ENCODE measurements at places on chromosomes 5 and 9.

- H3K4me3 ChIP-seq, result no peak overlapping the region
- peak overlapping the region; percentile 43 for H3K27ac ChIP-seq
- peaks cover 7% of the 10 kb centered on the region for H3K4me1 ChIP-seq
Measured at GRCh38 chr9:16540743-16541613, 329.5 kb downstream of the BNC2 start.

GRCh38 chr9:131046581-131047202 is 37.7 kb downstream of the LAMC3 start:
- no peaks in the 10 kb centered on the region for H3K27me3 ChIP-seq
- H3K4me1 ChIP-seq, result no peaks in the 10 kb centered on the region
- H3K4me3 ChIP-seq, result no peak overlapping the region
- peak; percentile 45 for DNase-seq
- no peaks in the 10 kb centered on the region for H3K36me3 ChIP-seq
- no peak overlapping the region for H3K27ac ChIP-seq

DNA sequence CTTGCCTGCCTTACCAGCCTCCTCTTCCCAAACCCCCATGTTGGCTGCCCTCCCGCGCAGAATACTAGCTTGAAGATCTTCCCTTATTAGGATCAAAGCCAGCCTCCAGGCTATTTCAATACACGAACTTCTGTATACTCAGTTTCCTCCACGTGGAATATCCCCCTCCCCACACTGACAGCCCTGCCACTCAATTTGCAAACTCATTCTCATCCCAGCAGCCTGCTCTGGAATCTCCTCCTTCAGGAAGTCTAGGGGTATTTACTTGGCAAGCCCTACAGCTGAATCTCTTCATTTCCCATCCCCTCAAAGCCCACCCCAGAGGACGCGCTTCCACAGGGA is 157.0 kb upstream of the SMIM23 start:
- H3K36me3 ChIP-seq, result no peaks in the 10 kb centered on the region
- H3K27ac ChIP-seq, result no peak overlapping the region
- peaks cover 3% of the 10 kb centered on the region for H3K4me1 ChIP-seq
- H3K27me3 ChIP-seq, result no peaks in the 10 kb centered on the region
- no peak for DNase-seq
- H3K4me3 ChIP-seq, result no peak overlapping the region

DNA sequence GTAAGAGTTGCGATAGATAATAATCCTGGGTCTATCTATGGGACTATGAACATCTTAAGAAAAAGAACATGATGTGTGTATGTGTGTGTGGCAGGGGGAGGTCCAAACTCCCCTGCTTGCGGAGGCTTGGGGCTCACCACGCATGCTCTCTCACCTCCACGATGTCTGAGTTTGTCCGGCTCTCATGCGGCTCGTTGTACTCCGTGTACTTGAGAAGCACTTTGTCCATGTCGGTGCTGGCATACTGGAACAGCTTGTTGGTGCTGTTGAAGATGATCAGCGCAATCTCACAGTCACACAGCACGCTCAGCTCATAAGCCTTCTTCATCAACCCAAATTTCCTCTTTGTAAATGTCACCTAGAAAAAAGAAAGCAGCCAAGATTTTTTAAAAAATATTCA is 78.5 kb downstream of the MEF2C start:
- no peak overlapping the region for H3K27ac ChIP-seq
- H3K4me1 ChIP-seq, result no peaks in the 10 kb centered on the region
- H3K4me3 ChIP-seq, result no peak overlapping the region
- H3K27me3 ChIP-seq, result no peaks in the 10 kb centered on the region
- no peaks in the 10 kb centered on the region for H3K36me3 ChIP-seq
- no peak for DNase-seq

Measured in uterus (tissue), 4 donors.